ENCODE measurements at places on chromosomes 2 and 18. TPM values are rescaled to one million over a fixed set of nuclear protein-coding genes. Genes with fewer than 3 reads are reported as not detected.

The PDCD1 gene
- total RNA-seq: 0.23 TPM

The PAIP2B gene
- total RNA-seq: 20.3 TPM

The IGFBP2 gene
- total RNA-seq: 98.7 TPM

The MDH1B gene
- 13.4 TPM for total RNA-seq

All from diencephalon (tissue), 1 donor.